OCI-M1 (cell line): ENCODE measurements at places on chromosomes 16 and 17.
A peak's percentile ranks its signal among the peaks of the same experiment; 100 is the strongest.

DNA sequence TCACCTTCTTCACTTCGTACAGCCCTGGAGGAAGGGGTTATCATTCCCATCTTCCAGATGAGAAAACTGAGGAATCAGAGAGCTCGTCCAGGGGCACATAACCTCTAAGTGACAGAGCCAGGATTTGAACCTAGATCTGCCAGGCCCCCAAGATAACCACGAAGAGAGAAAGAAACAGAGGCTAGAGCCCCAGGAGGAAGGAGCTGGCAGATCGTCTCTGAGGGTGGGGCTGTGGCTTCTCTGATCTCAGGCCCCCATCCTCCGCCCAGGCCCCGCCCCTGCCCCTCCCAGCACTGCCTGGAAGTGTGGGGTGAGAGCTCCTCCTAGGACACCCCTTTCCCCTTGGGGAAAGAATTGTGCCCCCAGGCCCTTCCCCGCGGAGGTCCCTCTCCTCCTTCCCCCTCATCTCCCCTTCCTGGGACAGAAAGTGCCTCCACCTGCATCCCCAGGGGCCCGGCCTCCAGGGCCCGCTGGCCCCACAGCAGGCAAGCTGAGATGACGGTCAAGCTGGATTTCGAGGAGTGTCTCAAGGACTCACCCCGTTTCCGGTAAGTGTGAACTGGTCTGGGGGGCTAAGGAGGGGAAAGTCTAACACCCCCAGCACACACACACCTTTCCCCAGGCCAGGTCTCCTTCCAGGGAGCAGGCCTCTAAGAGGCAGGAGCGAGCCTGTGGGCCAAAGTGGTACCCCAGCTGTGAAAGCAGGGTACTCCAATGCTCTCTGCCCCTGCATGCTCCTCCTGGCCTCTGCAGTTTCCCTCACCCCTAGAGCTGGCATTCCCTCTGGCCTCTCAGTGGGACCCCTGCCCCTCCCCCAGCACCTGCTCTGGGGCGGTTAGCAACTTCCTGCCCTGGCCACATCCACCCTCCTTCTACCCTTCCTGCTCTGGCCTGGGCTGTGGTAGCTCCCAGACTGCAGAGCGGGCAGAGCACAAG, at the start of gene ACAP1:
TSS of gene ACAP1 (plus strand) at position 290 of the 936 bp plus-strand sequence. CDS start at position 496, 206 bp downstream.
- DNase-seq, result peak; percentile 34

DNA sequence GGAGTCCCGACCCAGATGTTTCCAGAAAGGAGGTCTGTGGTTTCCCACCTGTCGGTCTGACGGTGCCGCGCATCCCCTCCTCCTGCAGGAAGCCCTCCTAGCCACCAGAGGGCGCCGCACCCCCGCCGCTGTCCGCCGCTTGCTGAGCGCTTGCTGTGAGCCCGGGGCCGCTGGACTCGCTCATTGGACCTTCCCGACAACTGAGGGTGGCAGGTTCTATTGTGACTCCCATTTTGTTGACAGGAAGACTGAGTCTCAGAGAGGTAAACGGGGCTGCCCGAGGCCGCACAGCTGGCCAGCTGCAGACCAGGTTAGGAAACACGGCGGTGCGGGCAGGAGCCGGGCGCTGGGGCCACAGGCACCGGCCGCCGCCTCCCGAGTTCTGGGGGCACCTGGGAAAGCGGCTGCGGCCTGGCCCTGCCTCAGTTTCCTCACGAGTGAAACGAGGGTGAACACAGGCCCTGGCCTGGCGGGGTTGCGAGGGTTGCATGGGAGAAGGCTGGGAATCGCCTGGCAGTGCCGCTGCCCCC, 191.1 kb upstream of the CIBAR2 start:
- DNase-seq, result peak; percentile 75

- peak; percentile 92 for DNase-seq
Measured at GRCh38 chr16:85025781-85026653, 1.6 kb upstream of the KIAA0513 start.

GRCh38 chr17:43220511-43221125, 7.8 kb downstream of the CCDC200 start:
- no peak for DNase-seq

GRCh38 chr17:30717291-30718098, 107.0 kb downstream of the CRLF3 start:
- no peak for DNase-seq

GRCh38 chr17:19306160-19307111, 56.1 kb downstream of the B9D1 start:
- DNase-seq, result peak; percentile 2
